Stimulated activated CD8-positive, alpha-beta memory T cell treated with anti-CD3 and anti-CD28 coated beads, Interleukin-2, amount 100 ng/mL, for 1 hour (primary cell): ENCODE measurements at places on chromosomes 3 and 15.

- peak; percentile 31 for DNase-seq
These were observed 54.3 kb downstream of the OXNAD1 start for GRCh38 chr3:16319307-16319706.

- no peak for DNase-seq
These were observed 12.1 kb upstream of the RYR3 start for GRCh38 chr15:33298631-33299030.

- no peak for DNase-seq
These were observed 205.4 kb upstream of the TSC22D2 start for GRCh38 chr3:150202711-150203110.

DNA sequence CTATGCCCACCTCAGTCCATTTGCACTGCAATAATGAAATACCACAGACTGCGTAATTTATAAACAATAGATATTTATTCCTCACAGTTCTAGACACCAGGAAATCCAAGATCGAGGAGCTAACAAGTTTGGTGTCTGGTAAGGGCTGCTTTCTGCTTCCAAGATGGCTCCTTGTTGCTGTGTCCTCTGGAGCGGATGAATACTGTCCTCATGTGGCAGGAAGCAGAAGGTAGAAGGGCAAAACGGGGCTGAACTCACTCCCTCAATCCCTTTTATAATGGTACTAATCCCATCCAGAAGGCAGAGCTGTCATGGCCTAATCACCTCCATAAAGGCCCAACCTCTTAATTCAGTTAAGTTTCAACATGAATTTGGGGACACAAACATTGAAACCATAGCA is 75.3 kb downstream of the P2RY1 start:
- DNase-seq: no peak

DNA sequence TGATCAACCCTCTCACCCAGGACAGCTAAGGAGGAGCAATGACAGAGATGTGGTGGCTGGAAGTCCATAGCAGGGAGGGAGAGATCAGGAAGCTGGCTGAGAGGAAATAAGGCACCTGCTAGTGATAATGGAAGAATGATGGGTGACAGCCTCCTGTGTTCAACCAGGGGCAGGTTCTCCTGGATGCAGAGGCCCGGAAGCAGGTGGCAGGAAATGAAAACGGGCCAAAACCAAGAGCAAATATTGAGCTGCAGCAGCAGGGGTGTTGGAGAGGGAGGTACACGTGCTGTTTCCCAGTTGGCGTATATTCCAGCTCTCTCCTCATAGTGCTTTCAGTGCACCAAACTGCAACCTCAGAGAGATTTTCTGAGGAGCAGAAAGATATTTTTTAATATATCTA is 213.4 kb upstream of the TBL1XR1 start:
- no peak for DNase-seq

DNA sequence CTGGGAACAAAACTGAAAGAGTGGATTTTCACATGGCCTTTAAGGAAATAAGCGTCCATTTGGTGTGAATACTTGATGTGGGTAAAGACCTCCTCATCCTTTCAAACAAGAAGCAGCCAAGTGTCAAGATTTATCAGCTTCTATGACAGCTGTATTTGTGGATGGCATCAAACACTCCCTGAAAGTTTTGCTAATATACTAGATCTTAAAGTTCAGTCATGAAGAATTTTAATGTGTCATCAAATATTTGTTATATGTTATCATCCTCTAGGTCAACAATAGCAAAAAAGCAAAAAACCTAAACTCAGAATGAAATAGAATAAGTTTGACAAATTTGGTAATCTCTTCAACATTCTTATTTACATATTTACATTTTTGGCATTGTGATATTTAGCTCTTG is 29.1 kb upstream of the LYSMD4 start:
- DNase-seq: no peak

DNA sequence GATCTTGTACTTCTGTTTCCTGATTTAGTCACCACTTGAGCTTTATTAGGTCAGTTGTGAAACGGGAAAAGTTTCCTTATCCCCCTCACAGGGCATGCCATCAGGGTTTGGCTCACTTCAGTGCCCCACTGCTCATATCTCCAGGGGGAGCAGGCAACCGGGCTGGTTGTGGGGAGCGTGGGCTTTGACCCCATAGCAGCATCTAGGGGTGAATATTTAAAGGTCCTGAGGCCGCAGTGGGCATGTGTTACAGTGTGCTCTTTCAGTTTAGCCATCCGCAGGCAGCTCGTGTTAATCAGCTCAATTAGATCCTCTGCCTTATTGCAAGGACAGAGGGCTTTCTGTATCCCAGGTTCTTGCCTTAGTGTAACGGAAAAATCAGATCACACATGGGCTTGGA is 71.9 kb downstream of the MRPL46 start:
- DNase-seq: no peak

- no peak for DNase-seq
These were observed 80.0 kb downstream of the THSD4 start for GRCh38 chr15:71195242-71195641.

GRCh38 chr3:128307781-128308469 is 154.6 kb downstream of the EEFSEC start:
- DNase-seq: no peak

DNA sequence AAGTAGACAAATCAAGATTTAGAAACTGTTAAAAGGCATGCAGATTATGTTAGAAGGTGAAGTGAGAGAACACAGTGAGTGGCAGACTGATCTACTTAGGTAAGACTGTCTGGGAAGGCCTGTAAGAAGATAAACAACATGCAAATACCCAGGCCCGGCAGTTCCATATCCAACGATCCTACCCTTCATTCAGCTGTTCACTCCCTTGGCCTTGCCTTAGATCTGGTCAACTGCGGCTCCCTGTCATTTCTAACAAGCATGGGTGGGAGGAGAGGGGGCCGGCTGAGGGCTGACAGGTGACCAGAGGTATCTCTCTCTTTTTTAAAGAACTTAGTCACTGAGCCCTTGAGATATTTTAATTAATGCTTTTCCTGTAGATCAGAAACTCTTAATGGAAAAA is 84.7 kb upstream of the FAM3D start:
- no peak for DNase-seq

DNA sequence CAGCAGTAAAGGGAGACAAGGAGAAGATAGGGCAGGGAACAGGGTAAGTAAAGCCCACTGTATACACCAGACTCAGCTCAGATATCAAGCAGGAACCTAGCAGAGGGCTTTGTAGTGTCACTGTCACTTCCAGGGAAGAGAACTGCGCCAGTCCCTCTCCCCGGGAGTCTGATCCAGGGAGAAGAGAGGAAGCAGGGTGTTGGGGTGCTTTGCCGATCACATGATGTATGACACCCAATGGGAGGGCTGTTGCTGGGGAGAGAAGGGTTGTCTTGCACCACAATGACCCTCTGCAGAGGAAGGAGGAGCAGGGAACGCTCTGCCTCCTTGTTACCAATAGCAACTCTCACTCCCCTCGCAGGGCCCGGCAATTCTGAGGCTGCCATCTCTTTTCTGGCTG is 147.2 kb upstream of the SLC2A2 start:
- DNase-seq: no peak

GRCh38 chr3:50609071-50609762 is 2.4 kb downstream of the CISH start:
- no peak for DNase-seq

GRCh38 chr3:81465510-81466200 is 295.8 kb downstream of the GBE1 start:
- no peak for DNase-seq

DNA sequence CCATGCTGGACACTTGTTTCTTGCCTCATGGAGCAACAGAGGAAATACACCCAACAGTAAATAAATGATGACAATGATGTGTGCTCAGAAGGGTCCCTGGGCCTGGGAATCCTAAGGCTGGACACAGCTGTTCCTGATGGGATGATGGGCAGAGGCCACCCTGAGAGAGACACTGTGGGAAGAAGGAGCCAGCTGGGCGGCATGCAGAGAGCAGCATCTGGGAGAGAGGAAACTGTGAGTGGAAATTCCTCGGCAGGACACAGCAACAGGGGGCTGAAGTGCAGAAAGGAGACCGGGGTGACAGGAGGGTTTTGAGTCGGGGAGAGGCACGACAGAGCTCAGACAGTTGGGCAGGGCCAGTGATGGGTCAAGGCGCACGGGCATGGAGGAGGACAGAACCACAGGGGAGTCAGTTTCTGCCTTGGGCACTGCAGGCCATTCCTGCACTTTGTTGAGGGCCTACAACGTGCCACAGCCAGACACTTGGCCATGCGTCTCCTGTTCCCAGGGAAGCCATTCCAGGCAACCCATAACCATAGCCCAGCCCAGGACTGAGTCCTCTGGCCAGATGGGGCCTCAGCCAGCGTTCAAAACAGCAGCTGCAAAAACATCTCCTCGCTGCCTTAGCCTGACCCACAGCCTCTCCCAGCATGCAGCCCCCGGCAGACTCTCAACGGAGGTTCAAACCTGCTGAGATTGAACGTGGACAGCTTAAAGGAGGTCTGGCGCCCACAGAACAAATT is 36.7 kb upstream of the SLC6A1 start:
- no peak for DNase-seq

DNA sequence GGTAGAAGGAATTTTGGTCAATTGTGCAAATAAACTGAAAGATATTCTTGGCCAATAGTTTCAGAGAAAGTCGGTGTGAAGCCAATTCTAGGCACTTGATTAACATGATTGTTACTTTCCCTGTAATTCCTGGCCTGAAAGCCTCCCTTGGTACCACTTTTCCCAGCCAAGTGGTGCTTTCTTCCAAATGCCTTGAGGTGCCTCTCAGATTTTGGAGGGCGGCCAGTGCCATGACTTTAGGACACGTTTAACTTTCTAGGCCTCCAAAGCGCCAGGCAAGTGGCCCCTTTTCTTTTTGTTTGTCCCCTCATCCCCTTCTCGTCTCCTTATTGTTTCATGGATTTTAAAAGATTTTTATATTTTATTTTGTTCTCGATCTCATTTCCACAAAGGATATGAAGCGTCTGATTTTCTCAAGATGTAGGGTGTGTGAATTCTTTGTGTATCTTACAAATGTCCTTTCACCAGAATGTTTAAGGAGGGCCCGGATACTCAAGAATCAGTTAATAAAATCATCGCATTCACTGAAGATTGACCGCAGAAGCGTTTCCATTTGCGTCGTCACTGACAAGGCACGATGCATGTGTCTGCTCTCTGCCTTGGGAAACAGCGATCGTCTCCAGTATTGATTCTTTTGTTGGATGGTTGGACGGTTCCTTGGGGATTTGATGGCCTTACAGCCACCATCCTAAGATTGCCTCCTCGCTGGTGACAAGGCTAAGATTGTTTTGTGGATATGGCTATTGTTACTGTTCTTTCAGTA is 87.8 kb downstream of the ASB7 start:
- DNase-seq: no peak

DNA sequence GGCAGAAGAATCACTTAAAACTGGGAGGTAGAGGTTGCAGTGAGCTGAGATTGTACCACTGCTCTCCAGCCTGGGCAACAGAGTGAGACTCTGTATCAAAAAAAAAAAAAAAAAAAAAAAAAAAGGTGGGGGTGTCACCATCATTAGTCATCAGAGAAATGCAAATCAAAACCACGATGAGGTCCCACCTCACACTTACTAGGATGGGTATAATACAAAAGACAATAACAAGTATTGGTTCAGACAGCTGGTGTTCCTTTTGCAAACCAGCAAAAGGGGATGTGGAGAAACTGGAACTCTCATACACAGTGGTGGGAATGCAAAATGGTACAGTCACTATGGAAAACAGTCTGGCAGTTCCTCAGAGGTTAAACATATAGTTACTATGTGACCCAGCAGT is 78.7 kb upstream of the TSC22D2 start:
- no peak for DNase-seq

- DNase-seq: no peak
These were observed 88.2 kb upstream of the CTDSPL start for GRCh38 chr3:37773471-37773870.

DNA sequence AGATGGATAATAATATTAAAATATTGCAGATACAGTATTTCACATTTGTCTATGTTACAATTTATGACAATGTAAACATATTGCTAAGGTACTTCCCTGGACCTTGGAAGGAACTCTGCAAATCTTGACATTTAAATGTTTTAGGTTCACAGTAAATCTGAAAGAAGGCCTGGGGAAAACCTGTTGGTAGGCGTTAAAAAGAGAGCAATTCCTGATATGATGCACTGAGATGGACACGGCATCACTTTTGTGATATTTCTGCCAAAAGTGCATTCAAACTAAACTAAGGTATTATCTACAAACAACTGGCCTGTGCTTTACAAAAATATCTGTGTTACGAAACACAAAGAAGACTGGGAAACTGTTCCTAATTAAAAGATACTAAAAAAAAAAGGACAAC is 6.1 kb upstream of the TP63 start:
- no peak for DNase-seq

- no peak for DNase-seq
These were observed 287.3 kb upstream of the MME start for GRCh38 chr3:154792828-154793227.

GRCh38 chr3:125186800-125187598 is 25.5 kb downstream of the SLC12A8 start:
- DNase-seq: no peak

DNA sequence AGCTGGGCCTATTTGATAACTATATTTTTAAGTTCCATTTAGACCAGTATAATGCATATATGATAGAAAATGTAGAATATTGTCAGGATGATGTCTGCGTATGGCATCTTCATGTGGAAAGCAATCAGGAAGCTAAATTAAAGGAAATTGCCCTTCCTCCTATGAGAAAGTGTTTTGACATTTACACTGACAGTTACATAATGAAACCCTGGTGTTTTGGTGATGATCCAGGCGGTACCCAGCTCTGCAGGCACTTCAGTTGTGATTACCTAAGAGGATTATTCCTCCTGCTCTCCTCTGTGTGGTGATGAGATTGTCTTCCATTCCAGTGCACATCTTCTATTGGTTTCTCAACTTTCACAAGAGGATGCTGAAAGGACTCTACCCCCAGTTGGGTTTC is 126.5 kb upstream of the MITF start:
- no peak for DNase-seq

GRCh38 chr3:61360297-61360965 is 109.2 kb upstream of the FHIT start:
- DNase-seq: no peak

- no peak for DNase-seq
These were observed 112.7 kb downstream of the CHSY1 start for GRCh38 chr15:101138913-101139880.

GRCh38 chr3:27317096-27317495 is 52.1 kb downstream of the NEK10 start:
- DNase-seq: no peak

- DNase-seq: no peak
These were observed 13.4 kb downstream of the WDR48 start for GRCh38 chr3:39065197-39065596.

GRCh38 chr3:179108086-179108485 is 36.5 kb upstream of the ZMAT3 start:
- DNase-seq: no peak

DNA sequence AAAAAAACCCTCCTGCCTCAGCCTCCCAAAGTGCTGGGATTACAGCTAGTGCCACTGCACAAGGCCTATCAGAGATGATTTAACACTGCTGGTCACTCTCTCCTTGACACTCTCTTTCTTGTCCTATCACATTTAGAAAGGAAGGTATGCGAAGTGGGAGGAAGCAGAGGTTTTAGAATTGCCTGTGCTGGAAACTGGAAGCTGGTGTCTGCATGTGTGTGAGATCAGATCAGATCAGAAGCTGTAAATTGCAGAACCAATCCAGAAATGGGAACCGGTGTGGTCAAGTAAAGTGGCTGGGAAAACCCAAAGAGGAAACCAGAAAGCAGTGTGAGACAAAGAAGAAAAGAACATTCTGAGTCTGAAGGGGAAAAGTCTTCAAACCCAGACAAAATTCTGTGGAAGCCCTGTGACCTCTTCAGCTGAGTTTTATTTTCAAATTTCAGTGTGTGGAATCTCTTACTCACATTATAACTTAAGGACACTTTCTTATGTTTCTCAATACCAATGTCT is 2.8 kb downstream of the EFHB start:
- DNase-seq: no peak
